ENCODE measurements at places on chromosomes 3 and 15.

DNA sequence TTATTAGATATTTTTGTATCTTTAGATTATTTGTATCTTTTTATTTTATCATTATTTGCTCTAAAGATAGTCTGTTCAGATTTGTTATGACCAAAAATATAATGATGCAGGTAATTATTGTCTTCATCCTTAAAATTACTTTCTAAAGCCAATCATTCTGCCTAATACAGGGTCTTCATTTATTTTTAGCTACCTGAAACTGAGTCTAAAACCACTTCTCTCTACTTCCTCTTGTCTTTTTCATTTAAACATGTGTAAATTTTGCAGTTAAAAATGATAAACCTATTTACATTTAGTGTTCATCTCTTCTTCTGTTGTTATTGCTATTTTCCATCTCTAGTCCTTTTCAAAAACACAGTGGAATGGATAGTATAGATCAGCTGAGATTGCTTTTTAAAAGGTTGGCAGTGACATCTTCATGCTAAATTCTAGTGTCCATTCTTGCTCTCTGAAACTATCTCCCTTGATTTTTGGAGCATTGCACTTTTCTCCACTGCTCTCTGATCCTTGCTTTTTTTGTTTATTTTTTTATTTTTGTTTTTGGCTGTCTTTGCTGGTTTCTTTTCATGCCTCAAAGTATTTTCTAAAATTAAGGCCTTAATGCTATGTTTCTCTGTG is 91.8 kb downstream of the UBE2E2 start:
- H3K36me3 ChIP-seq: peaks cover 3% of the 10 kb centered on the region
- no peak overlapping the region for H3K27ac ChIP-seq
- DNase-seq: no peak
- peaks cover 28% of the 10 kb centered on the region for H3K4me1 ChIP-seq
- peak overlapping the region; percentile 66 for H3K4me3 ChIP-seq

DNA sequence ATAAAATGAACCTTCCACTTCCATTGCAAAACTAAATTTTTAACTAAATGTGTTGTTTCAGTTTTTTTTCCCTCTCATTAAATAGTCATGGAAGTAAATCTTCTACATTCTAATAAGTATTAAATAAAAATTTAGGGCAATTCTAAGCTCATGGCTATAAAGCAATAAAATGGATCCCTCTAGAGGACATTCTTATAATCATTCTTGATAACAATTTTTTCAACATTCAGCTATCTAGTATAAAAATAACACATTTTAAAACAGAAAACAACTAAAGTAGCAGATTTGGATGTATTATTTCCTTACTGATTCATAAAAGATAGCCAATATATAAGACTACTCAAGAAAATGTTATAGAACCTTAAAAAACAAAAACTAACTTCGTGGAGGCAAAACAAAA is 393.1 kb downstream of the PLOD2 start:
- H3K4me3 ChIP-seq: no peak overlapping the region
- no peaks in the 10 kb centered on the region for H3K36me3 ChIP-seq
- no peaks in the 10 kb centered on the region for H3K27me3 ChIP-seq
- H3K27ac ChIP-seq: no peak overlapping the region
- no peaks in the 10 kb centered on the region for H3K4me1 ChIP-seq

DNA sequence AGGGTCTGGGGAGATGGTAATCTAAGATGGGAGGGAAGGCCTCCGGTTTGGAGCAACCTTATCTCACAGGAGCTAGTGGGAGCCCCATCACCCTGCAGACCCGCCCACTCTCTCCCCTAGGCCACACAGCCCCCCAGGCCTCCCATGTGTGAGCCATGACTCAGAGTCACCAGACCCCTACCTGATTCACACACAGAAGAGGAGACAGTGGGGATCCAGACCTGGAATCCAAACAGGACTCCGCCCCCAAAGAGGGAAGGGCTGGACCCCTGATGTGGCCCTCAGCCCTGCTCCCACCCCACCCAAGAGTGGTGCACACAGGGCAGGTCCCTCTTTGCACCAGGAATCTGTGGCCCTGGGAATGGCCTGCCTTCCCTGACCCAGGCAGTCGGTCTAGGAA is 97.4 kb downstream of the ADCY5 start:
- H3K27me3 ChIP-seq: peaks cover 30% of the 10 kb centered on the region
- DNase-seq: no peak
- H3K36me3 ChIP-seq: no peaks in the 10 kb centered on the region

DNA sequence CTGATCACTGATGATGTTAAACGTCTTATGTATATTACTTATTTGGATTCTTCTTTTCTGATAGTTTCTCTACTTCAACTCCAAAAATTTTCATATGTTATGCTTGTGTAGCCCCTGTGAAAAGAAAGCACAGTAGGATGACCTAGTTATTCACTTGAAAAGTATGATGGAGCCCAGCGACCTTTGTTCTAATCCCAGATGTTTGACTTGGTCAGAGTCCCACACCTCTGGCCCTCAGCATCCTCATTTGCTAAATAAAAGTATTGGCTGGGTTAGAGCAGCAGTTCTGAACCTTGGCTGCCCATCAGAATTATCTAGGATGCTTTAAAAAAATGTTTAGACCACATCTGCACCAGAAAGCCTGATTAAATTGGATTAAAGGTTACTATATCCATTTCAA is 173.7 kb downstream of the ATG7 start:
- no peaks in the 10 kb centered on the region for H3K4me1 ChIP-seq
- H3K27me3 ChIP-seq: no peaks in the 10 kb centered on the region
- H3K27ac ChIP-seq: no peak overlapping the region
- H3K4me3 ChIP-seq: no peak overlapping the region
- peaks cover 18% of the 10 kb centered on the region for H3K36me3 ChIP-seq

GRCh38 chr3:133464573-133464972 is 64.7 kb downstream of the BFSP2 start:
- no peaks in the 10 kb centered on the region for H3K36me3 ChIP-seq
- peaks cover 60% of the 10 kb centered on the region for H3K4me1 ChIP-seq
- H3K4me3 ChIP-seq: no peak overlapping the region
- no peaks in the 10 kb centered on the region for H3K27me3 ChIP-seq

- H3K27ac ChIP-seq: no peak overlapping the region
- no peak for DNase-seq
- peaks cover 2% of the 10 kb centered on the region for H3K27me3 ChIP-seq
- no peaks in the 10 kb centered on the region for H3K36me3 ChIP-seq
These were observed 87.7 kb downstream of the IGF1R start for GRCh38 chr15:98735895-98736617.

DNA sequence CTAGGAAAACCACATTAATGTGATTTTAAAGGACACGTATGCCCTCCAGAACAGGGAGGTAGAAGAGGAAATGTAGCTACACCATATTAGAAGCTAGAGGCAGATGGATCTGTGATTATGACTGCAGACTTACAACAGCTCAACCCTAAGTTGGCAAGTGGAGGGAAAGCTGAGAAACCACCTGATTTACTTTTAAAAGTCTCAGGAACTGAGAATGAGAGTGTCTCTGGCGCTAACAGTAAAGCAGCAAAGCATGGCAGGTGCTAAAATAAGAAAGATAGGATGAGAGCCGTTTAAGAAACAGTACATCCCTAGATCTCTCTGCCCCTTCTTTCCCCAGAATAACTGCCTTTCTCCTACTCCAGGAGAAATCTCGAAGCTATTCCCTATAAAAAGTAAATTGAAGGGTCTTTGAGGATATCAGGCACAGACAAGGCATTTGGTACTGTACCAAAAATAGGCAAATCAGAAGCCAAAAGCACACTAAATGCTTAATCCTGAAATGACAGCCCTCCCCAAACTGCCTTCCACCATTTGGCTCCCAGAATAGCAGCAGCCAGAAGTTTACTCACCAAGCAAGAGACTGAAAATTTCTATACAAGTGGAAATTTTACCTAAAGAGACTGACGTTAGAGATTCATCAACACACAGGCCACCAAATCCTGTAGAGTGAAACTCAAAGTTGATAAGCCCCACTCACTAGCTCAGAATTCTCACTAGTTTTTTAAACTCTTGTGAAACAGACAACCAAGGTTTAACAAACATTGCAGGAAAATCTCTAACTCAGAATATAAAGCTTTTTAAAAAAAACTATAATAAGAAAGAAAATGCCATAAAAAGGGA is 34.3 kb upstream of the PARP14 start:
- no peak for DNase-seq
- H3K4me3 ChIP-seq: no peak overlapping the region
- peak overlapping the region; percentile 18 for H3K27ac ChIP-seq

DNA sequence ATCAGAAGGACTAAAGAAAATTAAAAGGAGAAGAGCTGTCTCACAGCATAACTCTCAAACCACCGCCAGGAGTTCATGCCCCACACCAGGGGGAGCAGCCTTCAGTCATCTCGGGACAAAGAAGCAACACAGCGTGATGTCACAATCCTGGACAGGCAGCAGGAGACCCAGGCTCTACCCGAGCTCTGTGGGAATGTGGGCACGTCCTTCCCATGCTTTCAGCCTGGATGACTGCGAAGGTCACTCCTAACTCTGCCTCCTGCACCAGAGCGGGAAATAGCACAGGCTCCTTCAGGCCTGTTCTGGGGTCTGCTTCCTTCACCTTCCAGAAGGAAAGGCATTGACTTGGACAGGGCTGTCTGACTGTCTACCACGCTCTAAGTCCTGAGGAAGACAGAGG is 31.3 kb downstream of the NOX5 start:
- H3K27ac ChIP-seq: no peak overlapping the region
- peaks cover 7% of the 10 kb centered on the region for H3K27me3 ChIP-seq
- H3K4me3 ChIP-seq: no peak overlapping the region
- H3K4me1 ChIP-seq: no peaks in the 10 kb centered on the region
- no peaks in the 10 kb centered on the region for H3K36me3 ChIP-seq

GRCh38 chr3:3101660-3102458 is 8.3 kb downstream of the IL5RA start:
- H3K27ac ChIP-seq: no peak overlapping the region
- no peak overlapping the region for H3K4me3 ChIP-seq
- peaks cover 20% of the 10 kb centered on the region for H3K4me1 ChIP-seq

DNA sequence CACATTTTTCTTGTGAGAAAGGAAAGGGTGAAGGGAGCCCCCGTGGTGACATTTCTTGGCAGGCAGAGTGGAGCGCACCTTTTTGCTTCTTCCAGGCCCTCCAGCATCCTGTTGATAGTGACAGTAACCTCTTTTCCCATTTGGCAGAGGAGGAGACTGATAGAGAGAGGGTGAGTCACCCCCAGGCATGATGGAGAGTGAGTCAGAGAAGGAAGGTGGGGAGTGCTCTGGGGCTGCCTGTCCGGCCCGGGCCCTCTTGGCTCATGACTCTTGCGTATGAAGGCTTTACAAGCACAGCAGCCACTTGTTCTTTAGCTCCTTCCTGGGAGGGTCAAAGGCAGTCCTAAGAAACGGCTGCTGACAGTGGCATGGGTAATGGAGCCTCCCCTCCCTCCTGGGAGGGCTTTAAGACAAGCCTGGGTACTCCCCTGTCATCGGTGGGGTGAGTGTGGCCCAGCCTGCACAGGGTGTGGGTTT is 16.0 kb downstream of the ANKRD63 start:
- no peak overlapping the region for H3K4me3 ChIP-seq
- H3K27me3 ChIP-seq: no peaks in the 10 kb centered on the region
- H3K27ac ChIP-seq: no peak overlapping the region
- H3K36me3 ChIP-seq: no peaks in the 10 kb centered on the region
- no peak for DNase-seq

- H3K27me3 ChIP-seq: no peaks in the 10 kb centered on the region
- H3K4me1 ChIP-seq: no peaks in the 10 kb centered on the region
- H3K36me3 ChIP-seq: no peaks in the 10 kb centered on the region
These were observed 357.7 kb upstream of the NR2F2 start for GRCh38 chr15:95972812-95973211.

DNA sequence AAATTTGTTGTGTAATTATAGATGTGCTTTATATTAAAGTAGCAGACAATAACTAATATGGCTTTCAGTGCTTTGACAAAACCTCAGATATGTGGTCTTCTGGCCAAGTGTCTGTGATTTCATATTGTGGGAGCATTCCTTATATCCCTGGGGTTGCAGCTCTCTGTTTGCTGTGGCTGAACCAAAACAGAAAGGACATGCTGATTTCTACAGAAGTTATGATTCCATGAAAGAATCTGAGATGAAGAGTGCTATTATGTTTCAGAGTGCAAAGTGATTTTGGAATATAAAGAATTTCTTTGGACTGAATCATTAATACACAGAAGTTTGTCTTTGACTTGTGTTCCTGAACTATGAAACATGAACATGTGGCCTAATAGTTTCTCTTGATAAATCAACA is 36.5 kb downstream of the CDV3 start:
- DNase-seq: no peak
- H3K36me3 ChIP-seq: peaks cover 69% of the 10 kb centered on the region
- no peak overlapping the region for H3K4me3 ChIP-seq
- H3K27ac ChIP-seq: no peak overlapping the region
- H3K27me3 ChIP-seq: no peaks in the 10 kb centered on the region

- peaks cover 71% of the 10 kb centered on the region for H3K4me1 ChIP-seq
- DNase-seq: no peak
- H3K36me3 ChIP-seq: peaks cover 16% of the 10 kb centered on the region
- peak overlapping the region; percentile 97 for H3K27ac ChIP-seq
These were observed 1.3 kb upstream of the CCDC12 start for GRCh38 chr3:46977811-46978195.

DNA sequence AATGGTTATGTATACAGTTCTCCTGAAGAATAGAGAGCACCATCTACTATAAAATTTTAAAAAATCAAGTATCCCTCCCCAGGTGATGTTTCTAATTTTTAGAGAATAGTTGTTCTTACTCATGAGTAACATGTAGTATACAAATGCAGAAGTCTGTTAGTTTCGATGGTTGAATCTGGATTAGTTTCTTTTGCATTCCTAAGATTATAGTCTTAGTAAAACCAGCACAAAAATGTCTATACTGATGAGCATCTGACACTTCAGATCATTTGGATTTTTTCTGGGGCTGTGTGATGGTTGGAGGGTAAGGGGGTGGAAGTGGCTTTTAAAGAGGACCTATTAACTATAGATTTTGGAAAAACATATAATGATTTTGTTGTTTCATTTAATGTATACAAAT is 167.3 kb upstream of the SGO1 start:
- no peaks in the 10 kb centered on the region for H3K27me3 ChIP-seq
- no peaks in the 10 kb centered on the region for H3K4me1 ChIP-seq
- DNase-seq: no peak
- no peaks in the 10 kb centered on the region for H3K36me3 ChIP-seq

DNA sequence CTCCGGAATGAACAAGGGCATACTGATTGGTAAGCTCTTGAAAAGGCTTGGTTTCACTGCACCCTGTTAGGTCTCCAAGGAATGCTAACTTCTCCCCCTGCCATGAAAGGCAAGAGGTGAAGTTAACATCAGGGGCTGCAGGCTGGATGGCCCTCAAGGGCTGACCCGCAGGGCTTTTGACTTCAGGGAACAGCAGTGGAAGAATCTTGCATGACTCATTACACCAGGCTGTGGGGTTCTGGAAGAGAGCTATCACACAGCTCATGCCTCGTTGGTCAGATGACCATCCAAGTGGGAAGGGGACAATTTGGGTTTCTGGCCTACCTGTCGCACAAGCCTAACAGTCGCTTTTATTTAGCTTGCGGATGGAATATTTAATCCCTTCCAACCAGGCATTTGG is 23.6 kb upstream of the ATG7 start:
- H3K4me3 ChIP-seq: no peak overlapping the region
- no peak overlapping the region for H3K27ac ChIP-seq
- peaks cover 13% of the 10 kb centered on the region for H3K27me3 ChIP-seq
- DNase-seq: no peak
- H3K36me3 ChIP-seq: no peaks in the 10 kb centered on the region

- no peaks in the 10 kb centered on the region for H3K36me3 ChIP-seq
- no peaks in the 10 kb centered on the region for H3K27me3 ChIP-seq
- no peaks in the 10 kb centered on the region for H3K4me1 ChIP-seq
- H3K4me3 ChIP-seq: no peak overlapping the region
- no peak for DNase-seq
- H3K27ac ChIP-seq: no peak overlapping the region
These were observed 770.6 kb upstream of the CFAP20DC start for GRCh38 chr3:59820352-59820934.

Data from activated B cell treated with CpG ODN at 0.5 μM for 24 hours (primary cell).